ENCODE measurements at places on chromosomes 16 and 17.

DNA sequence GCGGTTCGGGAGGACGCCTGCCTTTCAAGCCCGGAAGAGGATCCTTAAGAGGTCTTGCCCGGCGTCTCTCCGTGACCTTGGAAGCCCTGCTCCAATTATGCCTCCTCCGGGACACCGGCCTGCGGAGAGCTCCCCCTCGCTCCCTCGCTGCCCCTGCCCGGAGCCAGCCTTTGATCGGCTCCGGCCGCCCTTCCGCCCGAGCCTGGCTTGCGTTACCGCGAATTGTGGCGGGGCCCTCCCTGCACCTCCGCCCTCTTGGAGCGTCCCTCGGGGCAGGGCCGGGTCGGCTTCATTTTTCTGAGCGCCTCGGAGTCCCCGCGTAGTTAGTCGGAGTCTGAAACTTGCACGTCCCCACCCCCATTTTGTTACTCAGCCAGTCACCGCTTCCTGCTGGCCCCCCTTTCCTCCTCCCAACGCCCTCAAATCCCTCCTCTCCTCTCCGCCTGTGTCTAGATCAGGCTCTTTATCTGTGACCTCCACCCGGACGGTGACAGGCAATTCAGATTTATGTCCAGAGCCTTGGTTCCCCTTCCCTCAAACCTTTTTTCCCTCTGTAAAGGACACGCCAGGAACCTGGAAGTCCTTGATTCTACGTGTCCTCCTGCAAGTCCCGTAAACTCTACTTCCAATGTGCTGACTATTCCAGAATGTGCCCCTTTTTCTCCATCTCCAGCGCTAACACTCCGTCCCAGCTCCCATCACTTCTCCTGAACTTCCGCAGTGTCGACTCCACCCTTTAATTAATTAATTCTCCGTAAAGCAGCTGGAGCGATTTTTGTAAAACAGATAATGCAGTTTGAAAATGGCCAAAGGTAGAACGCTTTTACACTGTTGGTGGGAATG, 569 bp upstream of the RABEP2 start:
- DNase-seq: peak; percentile 79

GRCh38 chr16:48126801-48127644, 28.8 kb downstream of the ABCC12 start:
- no peak for DNase-seq

GRCh38 chr17:65163990-65164495, 26.9 kb downstream of the RGS9 start:
- DNase-seq: peak; percentile 51

DNA sequence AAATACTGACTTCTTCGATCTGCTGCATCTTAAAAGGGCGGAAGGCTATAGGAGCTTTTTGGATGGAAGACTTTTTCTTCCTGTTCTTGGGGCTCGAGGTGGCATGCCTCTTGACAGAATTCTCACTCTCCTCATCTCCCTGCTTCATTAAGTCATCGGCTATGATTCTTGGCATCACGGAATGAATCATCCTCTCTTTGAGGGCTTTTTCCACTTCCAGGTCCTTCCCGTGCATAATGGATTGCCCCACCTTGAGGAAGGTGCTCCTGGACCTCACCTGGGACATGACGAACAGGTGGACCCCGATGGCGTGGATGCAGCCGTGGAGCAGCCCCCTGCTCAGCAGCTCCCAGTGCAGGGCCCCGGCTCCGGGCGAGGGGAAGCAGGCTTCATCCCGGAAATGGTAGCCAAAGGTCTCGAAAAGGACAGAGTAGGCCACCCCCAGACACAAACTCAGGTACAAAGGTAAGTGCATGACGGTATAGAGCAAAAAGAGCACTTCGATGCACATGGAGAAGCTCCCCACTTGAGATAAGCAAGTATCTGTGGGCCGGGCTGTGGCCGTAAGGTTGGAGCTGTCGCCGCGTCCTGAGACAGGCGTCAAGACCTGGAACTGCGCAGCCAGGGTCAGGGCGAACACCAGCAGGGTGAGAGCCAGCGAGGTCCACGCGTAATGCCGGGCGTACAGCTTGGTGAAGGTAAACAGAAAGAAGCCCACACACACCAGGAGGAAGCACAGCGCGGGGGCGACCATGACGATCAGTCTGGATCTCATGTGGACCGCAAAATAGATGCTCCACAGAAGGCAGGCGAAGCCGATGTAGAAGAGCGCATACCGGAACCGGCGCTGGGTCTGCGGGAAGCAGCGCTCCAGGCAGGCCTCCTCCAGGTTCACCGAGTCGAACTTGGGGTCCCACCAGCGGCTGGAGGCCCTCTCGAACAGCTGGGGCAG, 1.7 kb downstream of the ADCY9 start:
- no peak for DNase-seq

DNA sequence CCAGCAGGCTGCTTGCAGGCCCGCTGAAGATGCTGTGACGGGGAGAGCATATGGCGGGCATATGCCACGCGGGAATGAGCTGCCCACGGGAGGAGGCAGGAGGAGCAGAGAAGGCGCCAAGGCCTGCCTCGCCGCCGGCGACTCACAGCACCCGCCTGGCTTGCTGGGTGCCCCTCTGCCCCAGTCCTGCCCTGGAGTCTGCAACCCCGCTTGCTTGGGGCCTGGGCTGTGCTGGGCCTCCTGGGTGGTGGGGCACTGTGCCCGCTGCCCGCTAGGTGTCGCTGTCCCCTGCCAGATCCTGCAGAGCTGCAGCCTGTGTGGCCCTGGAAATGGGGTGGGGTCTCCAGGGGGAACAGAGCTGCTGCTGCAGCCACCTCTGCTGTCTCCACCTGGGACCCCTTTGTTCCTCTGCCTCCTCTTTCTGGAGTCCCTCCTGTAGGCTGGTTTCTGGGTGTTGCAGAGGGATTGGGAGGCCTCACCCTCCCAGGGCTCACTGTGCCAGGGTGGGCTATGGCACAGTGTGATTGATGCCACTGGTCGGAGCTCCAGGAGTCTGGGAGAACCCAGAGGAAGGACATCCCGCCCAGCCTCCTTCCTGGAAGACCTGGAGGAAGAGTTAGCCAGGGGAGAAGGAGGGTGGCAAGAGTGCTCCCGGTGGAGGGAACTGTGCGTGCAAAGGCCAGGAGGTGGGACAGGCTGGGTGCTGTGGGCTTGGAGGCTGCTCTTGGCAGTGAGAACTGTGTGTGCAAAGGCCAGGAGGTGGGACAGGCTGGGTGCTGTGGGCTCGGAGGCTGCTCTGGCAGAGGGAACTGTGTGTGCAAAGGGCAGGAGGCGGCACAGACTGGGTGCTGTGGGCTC, 141.0 kb upstream of the CIBAR2 start:
- peak; percentile 43 for DNase-seq

DNA sequence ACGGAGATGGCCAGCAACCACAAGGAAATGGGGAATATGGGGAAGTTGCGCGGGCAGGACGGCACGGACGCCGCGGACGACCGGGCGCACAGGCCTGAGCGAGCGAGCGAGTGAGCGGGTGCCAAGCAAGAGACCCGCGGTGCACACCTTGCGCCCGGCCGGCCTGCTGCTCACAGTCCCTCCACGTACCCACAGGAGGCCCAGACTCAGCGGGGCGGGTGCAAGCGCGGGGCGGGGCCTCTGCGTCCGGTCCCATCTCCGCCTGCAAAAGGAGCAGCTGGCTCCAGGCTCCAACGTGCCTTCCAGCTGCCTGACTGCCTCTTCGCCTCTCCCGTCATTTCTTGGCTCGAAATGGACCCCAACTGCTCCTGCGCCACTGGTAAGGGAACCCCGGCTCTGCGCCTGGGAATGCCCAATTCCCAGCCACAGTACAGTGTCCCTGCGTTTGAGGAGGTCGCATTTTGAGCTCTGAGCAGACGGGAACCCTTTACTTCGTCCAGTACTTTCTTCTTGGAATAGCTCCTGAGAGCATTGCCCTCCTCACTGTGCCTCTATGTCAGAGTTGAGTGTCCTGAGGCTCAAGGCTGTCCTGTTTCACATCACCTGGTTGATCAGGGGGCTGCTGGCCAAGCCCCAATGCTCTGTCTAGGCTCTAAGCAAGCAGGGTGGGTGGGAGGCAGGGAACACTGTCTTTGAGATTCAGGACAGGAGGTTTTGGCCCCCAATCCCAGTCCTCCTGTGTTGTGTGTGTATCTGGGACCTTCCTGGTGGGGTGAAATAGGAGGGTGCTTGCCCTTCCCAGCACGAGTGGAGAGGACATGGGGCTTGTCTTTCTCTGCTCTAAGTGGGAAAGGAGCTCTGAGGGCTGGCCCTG, 8.1 kb upstream of the MT1E start:
- DNase-seq: peak; percentile 33

DNA sequence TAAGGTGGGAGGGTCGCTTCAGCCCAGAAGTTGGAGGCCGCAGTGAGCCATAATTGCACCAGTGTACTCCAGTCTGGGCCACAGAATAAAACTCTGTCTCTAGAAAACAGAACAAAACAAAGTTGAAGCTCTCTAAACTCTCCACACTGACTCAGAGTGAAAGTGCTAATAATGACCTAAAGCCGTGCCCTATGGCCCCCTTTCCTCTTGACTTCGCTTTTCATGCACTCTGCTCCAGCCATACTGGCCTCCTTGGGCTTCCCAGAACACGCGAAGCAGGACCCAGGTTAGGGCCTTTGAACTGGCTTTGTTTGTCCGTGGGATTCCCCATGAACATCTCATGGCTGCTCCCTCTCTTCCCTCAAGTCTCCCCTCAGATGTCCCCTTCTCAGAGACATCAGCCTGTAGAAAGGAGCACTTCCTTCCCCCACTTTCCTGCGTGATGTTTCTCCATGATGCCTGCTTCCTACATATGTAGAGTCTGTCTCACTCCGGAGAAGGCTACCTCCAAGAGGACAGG, 18.6 kb upstream of the SPN start:
- DNase-seq: no peak

GRCh38 chr17:73998653-73999645, 204.5 kb upstream of the RPL38 start:
- DNase-seq: peak; percentile 35

- no peak for DNase-seq
Measured at GRCh38 chr16:2811703-2812471, 5.2 kb upstream of the PRSS21 start.

- DNase-seq: no peak
Measured at GRCh38 chr16:9107025-9107970, 15.9 kb downstream of the HAPSTR1 start.

- no peak for DNase-seq
Measured at GRCh38 chr17:70139449-70139993, 29.8 kb upstream of the KCNJ2 start.

DNA sequence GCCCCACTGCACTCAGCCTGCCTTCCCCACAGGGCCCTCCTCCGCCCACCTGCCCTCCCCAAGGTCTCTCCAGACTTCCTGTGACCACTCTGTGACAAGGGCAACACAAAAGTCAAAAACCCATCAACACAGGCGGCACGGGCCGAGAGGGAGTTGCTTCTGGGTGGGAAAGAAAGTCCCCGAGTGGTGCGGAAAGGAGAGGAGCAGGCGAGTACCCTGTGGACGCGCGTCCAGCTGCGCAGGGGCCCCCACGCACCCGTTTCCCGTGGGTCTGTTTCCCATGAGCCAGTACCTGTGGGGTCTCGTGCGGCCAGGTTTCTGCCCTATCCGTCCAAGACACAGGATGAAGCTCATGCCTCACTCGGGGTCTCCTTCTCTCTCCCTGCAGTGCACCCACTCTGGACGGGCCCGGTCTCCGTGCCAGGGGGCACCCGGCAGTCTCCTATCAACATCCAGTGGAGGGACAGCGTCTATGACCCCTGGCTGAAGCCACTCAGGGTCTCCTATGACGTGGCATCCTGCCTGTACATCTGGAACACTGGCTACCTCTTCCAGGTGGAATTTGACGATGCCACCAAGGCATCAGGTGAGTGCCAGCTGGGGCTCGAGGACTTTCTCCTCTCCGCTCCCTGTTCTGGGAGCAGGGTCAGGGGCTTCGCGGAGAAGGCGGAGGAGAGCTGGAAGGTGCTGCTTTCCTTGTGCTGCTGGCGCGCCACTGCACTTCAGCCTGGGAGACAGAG, 12.2 kb downstream of the CD2BP2 start:
- DNase-seq: no peak

DNA sequence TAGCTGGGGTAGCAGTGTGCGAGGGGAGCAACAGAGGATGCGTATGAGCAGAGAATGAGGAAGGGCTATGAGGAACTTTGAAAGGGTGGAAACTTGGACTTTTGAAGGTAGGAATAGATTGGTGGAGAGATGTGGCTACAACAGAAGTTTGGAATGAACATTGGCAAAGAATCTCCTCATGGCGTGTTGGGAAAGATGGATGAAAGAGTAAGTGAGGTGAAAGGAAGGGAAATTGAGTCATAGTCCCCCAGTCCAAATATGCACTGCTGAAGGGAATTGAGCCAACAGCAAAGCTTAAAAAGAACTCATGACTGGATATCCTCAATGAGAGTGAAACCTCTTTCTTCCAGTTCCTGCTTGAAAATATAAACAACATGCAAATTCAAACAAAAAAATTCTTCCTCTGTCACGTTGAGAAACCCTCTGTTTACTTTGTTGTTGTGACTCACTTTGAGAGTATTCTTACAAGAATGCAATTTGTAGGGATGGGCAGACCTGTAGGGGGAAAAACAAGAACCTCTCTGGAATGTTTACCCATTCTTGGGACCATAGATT, 313.2 kb upstream of the KCNJ16 start:
- DNase-seq: no peak

DNA sequence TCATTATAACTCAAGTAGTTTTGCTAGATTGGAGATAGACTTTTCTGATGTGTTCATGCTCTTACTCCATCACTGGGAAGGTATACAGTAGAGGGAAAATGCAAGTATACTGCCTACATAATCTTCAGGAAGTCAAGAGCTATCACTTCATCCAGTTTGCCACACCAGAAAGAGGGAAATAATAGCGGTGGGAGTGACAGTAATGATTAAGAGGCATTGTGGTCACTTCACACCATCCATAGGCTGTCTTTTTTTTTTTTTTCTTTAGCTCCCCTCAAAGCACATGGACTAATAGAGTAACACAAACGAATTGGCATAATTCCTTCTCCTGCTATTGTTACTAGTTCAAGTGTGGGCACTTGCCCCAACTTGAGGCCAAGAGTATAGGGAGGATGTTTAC, 28.4 kb upstream of the HLF start:
- no peak for DNase-seq

GRCh38 chr17:63402431-63403212, 43.5 kb downstream of the CYB561 start:
- no peak for DNase-seq

DNA sequence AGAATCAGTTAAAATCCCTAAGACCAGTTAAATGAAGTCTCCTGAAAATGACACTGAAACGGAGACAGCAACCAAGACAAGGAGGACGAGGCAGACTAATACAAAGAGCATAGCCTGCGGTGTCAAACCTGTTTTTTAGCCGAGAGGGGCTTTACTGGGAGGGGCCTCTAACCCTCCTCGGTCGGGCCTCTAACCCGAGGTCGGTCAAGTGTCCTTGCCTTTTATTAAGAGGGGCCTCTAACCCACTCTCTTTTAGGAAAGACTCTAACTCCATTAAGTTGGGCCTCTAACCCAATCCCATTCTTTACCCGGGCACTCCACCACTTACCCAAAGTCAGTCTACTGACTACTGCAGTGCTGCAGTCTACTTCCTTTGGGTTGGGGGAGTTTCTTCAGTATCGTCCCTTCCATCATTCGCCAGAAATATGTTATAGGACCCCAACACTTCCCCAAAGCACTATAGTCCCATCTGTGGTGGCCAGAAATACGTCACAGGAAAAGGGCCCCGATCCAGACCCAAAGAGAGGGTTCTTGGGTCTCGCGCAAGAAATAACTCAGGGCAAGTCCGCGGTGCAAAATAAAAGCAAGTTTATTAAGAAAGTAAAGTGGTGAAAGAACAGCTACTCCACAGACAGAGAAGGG, 39.2 kb upstream of the ARL4D start:
- DNase-seq: no peak

- DNase-seq: peak; percentile 26
Measured at GRCh38 chr17:77666881-77667395, 291.6 kb upstream of the TNRC6C start.
